Stimulated activated CD4-positive, alpha-beta T cell treated with anti-CD3 and anti-CD28 coated beads, Interleukin-1b, Interleukin-23, amount 100 ng/mL, for 4 hours (primary cell): ENCODE measurements at places on chromosomes 4 and X.

DNA sequence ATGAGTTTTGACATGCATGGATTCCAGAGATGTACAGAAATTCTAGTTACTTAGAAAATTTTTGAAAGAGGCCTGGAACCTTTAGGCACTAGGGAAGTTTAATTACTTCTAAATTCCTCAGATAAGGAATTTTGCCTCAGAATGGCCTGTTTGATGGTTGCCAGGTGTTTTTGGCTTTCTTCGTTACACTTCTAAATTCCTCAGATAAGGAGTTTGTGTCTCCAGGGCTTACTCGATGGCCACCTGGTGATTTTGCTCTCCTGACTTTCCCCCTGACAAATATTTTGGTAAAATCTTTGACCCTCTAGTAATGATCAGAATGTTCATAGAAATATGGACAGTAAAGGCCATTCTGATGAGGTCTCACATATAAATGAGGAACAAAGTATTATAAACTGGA is 64.3 kb downstream of the BEX3 start:
- no peak for DNase-seq

GRCh38 chr4:168632301-168632725 is 135.5 kb downstream of the PALLD start:
- no peak for DNase-seq

DNA sequence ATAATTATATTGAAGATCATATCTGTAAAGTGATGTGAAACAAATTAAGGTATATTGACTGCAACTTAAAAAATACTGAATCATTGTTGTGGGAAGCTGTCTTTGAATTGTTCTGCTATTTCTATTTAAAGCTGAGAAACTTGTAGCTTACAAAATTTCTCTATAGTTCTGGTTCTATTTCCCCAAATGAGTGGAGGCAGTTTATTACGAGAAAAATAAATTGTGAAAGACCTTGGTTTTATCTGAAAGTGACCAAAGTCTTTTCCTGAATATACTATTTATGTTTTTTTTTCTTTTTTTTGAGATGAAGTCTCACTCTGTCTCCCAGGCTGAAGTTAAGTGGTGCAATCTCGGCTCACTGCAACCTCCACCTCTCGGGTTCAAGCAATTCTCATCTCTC is 165.4 kb downstream of the SH3BGRL start:
- no peak for DNase-seq

DNA sequence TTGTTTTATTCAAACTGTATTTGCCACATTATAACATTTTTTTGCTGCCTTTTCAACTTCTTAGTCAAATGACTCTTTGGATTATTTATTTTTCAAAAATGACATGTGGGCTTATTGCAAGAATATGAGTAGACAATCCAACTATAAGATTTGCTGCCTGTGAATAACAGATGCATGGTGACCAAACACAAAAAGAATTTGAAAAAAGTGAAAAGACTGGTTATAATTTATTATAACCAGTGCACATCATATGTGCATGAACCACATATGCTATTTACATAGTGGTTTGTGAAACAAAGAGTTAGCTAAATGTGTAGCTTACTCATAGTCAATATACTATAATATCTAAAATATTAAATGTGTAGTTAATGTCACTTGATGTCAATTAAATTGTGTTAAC is 2086.8 kb downstream of the ARAP2 start:
- DNase-seq, result no peak

- no peak for DNase-seq
Measured at GRCh38 chr4:150280081-150280895, 202.0 kb downstream of the DCLK2 start.

DNA sequence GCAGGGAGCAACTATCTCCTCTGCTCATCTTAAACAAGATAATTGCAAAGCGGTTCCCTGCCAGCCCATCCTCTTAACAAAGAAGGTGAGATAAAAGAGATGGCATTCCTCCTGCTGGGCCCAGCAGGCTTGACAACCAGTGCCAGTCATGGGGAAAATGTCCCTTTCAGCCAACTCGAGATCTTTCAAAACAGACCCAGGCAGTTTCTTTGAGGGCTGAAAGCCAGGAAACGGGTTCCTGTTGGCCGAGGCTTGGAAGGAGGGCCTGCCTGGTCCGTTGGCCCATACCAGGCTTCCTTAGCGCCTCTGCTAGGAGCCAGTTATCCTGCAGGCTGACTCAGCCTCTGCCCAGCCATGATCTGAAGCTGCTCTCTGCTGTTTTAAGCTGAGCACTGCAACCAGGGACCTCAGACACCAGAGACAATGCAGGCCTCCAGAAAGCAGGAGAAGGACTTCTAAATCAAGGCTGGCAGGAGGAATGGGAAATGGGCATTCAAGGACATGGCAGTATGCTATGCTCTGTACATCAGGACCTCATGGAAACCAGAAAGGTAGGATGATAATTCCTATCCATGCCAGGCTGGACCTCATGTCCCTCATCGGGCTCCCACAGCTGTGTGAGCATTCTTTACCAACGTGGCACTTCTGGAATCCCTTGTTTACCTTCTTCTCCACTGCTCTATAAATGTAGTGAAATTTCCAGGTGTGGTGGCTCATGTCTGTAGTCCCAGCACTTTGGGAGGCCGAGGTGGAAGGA is 42.4 kb upstream of the SLC2A9 start:
- no peak for DNase-seq

- DNase-seq, result no peak
Measured at GRCh38 chrX:149527705-149528104, 13.1 kb upstream of the EOLA1 start.

DNA sequence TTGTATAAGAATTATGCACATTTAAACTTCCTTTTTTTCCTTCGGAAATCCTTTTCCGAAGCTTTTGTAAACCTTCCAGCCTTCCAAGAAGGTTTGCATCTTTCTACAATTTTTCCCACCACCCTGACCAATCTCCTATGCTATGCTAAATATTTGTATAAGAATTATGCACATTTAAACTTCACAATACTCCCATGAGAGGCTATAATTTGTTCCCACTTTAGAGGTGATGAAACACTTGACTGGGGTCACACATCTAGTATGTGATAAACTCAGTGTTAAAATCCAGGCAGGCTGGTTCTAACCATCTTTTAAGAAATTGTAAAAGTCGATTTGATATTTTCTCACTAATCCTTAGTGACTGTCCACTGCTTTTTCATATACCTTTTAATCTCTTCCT is 22.1 kb downstream of the NUDT6 start:
- no peak for DNase-seq

DNA sequence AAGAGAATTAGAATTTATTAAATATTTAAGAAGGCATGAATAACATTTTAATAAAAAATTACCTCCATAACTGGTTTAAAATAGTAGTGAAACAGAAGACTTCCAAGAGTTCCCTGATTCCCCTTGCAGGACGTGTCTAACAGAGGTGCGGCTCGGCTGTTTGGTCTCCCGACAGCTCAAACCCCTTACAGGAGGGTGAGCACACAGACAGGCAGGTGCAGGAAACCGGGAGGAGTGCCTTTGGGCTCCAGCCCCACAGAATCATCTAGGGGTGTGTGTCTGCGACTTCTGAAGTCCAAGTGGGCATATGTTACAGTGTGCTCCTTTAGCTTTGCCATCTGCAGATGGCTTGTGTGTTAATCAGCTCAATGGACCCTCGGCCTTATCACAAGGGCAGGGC is 88.1 kb upstream of the CCSER1 start:
- no peak for DNase-seq

DNA sequence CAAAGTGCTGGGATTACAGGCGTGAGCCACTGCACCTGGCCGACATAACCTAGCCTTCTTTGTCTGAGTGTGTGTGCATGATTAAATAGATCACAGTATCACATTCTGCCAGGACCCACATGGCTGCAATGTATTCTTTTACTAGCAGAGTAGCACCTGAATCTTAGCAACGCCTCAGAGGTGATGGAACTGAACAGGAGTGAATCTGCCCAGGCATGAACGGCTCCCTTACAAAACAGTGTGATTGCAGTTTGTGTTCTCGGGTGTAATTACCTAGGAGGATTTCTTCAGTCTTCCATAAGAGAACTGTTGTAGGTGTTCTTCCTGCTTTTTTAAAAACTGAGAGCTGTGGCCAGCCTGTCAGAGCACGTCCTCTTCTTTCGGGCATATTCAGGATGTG is 122.7 kb upstream of the STS start:
- no peak for DNase-seq

DNA sequence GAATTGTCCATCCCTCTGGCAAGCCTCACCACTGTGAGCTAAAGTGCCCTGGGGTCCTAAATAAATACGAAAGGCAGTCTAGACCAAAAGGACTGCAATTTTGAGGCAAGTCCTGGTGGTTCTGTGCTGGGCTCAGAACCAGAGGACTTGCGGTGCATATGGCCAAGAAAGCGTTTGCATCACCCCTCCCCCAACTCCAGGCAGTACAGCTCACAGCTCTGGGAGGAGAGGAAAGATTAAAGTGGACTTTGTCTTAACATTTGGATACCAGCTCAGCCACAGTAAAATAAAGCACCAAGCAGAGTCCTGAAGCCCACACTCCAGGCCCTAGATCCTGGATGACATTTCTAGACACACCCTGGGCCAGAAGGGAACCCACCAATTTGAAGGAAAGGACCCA is 24.9 kb downstream of the RNF128 start:
- DNase-seq, result no peak

- DNase-seq, result no peak
Measured at GRCh38 chr4:92344216-92344615, 40.5 kb downstream of the GRID2 start.

GRCh38 chr4:82773057-82773456 is 25.5 kb downstream of the SCD5 start:
- DNase-seq, result no peak

DNA sequence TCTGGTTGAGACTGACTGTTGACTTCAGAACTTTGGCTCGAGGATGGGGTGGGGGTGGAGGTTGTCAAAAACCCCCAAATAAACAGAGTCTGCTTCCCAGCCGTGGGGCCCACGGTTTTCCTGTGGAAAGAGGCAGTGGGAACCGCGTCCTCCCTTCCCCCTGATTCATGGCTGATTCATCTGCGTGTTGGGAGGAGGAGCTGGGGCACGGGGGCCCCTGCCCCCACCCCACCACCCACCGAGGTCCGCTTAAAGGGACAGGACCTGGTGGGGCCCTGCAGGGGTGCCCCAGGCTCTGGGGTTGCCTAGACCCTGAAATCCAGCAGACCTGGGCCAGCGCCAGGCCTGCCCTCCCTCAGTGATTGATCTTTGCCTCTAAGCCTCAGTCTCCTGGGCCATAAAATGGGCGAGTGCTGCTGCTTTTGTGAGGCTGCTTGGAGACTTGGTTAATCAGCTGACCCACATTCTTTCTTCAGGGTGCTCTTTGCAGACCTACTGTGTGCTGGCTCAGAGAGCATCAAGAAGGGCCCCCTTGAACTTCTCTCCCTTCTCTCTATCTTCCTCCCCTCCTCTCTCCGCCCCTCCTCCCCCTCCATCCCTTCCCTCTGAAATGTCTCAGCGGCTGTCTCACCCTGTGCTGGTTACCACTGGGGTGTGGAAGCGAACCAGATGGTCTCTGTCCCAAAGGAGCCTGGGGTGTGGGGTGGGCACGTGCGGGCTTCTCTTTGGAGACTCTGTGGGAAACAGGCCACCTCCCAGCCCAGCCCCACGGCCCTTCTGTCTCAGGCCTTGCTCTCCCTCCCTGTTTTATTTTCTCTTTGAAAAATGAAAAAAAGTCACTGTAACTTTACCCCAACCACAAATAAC is 9.1 kb downstream of the HTRA3 start:
- DNase-seq, result no peak

GRCh38 chr4:22237846-22238494 is 277.9 kb downstream of the ADGRA3 start:
- no peak for DNase-seq

DNA sequence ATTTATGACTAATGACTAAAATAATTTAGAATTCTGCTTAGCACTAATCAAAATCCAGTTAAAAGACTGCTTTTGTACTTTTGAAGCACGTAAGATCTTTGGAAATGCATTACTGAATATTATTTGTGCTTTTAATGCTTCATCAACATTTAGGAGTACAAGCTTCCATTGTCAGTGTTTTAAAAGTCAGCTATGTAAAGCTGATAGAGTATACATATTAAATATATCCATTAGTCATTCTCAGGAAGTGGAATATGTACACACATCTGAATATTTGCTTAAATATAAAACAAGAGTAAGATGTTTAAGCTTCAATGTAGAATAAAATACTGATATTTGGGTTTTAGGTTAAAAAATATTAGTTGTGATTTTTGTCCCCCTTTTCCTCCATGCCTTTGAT is 54.1 kb downstream of the ANK2 start:
- no peak for DNase-seq

- DNase-seq, result no peak
Measured at GRCh38 chr4:110808351-110808878, 185.5 kb upstream of the PITX2 start.

DNA sequence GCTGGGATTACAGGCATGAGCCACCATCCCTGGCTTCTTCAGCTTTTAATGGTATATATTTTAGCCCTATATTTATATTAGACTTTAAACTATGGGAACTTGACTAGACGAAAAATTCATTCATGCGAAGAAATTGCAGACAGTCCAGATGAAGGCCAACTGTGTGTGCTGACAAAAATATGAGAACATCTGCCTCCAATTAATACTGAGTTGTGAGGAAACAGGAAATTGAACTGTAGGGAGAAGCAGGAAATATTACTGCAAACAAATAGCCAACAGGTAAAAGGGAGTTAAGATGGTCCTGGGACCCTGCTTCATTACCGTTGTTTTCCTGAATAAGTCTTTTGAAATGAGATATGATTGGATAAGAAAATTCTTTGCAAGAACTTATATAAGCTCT is 26.3 kb downstream of the MGARP start:
- DNase-seq, result no peak

GRCh38 chrX:17405225-17405969 is 30.4 kb downstream of the NHS start:
- DNase-seq, result no peak

DNA sequence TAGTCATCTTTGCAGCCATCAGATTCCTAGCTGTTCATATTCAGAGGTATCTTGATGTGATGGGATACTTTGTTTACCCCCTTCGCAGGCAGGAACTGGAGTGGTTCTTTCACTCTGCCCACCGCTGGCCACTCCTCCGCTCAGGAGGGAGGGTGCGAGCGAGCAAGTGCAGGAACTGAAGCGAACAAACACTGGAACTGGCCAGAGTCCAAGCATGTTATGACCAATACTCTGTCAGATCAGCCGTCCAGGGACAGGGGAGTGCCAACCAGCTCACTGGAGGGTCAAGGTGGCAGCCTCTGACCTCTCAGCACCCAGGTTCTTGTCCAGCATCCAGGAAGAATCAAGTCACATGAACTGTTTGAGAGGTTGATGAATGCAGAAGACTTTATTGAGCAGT is 18.0 kb upstream of the MANBA start:
- no peak for DNase-seq

DNA sequence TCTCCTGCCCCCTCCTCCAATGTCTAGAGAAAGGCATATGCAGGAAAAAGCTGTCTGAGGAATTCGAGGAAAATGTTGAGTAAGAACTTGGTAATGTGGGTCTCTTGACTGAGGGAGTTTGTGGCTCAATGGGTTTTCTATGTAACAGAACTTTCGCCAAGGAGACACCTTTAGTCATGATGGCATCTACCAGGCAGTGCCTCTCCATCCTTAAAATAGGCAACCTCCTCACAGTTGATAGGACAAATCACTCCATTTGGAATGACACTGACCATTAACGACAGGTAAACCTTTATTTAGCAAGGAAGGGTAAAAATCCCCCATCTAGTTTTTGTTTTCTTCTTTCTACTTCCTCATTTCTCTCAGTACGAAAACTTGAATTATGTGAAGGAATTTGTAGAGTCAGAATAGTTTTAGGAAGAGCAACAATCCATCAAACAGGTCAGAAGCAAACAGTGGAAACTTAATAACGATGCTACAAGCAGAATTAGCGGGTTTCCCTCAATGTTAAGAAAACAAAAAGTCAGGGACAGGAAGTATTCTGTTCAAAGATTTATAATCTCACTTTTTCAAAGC is 2.7 kb downstream of the GSX2 start:
- DNase-seq, result no peak

GRCh38 chr4:139849219-139849618 is 183.6 kb downstream of the MGST2 start:
- DNase-seq, result no peak
